Motor neuron (in vitro differentiated cells): ENCODE measurements at places on chromosomes 11 and 22. TPM values are rescaled to one million over a fixed set of nuclear protein-coding genes. Genes with fewer than 3 reads are reported as not detected.

The OR4A16 gene
- not detected in 2 replicates for total RNA-seq

The PHLDA2 gene
- 6.1 and 6.5 TPM in 2 replicates for total RNA-seq

The MEI1 gene
- total RNA-seq: 0.11 and 2.1 TPM in 2 replicates

The CBLIF gene
- total RNA-seq: not detected in 2 replicates

The IFITM5 gene
- 0.47 TPM in 1 of 2 replicates, not detected in the other for total RNA-seq

The BRSK2 gene
- total RNA-seq: 37.9 and 41.3 TPM in 2 replicates

The EFEMP2 gene
- total RNA-seq: 6.7 and 7.6 TPM in 2 replicates

The ASRGL1 gene
- total RNA-seq: 21.7 and 29.7 TPM in 2 replicates

The OR8J3 gene
- 0.16 TPM in 1 of 2 replicates, not detected in the other for total RNA-seq

The SERPIND1 gene
- total RNA-seq: 0.36 and 0.46 TPM in 2 replicates

The DDTL gene
- total RNA-seq: 3.1 and 3.3 TPM in 2 replicates

The SPDYC gene
- total RNA-seq: not detected in 2 replicates

The FGF3 gene
- not detected in 2 replicates for total RNA-seq

The ADAMTS15 gene
- 1.1 and 1.4 TPM in 2 replicates for total RNA-seq

The DLG2 gene
- total RNA-seq: 12.4 and 13.3 TPM in 2 replicates

The ZP1 gene
- not detected in 2 replicates for total RNA-seq

The PIH1D2 gene
- 2.1 and 3.6 TPM in 2 replicates for total RNA-seq
